Naive thymus-derived CD8-positive, alpha-beta T cell (primary cell): ENCODE measurements at places on chromosomes 7 and 10.

GRCh38 chr10:49351669-49352068, 44.2 kb downstream of the DRGX start:
- H3K4me3 ChIP-seq, result no peak overlapping the region
- H3K4me1 ChIP-seq, result no peaks in the 10 kb centered on the region
- DNase-seq, result no peak
- no peak overlapping the region for H3K27ac ChIP-seq
- H3K27me3 ChIP-seq, result peaks cover 19% of the 10 kb centered on the region

GRCh38 chr10:71210542-71210871, 1.9 kb upstream of the UNC5B start:
- no peak overlapping the region for H3K27ac ChIP-seq
- H3K27me3 ChIP-seq, result peaks cover 47% of the 10 kb centered on the region
- no peak for DNase-seq
- no peak overlapping the region for H3K4me3 ChIP-seq
- H3K4me1 ChIP-seq, result peaks cover 3% of the 10 kb centered on the region

DNA sequence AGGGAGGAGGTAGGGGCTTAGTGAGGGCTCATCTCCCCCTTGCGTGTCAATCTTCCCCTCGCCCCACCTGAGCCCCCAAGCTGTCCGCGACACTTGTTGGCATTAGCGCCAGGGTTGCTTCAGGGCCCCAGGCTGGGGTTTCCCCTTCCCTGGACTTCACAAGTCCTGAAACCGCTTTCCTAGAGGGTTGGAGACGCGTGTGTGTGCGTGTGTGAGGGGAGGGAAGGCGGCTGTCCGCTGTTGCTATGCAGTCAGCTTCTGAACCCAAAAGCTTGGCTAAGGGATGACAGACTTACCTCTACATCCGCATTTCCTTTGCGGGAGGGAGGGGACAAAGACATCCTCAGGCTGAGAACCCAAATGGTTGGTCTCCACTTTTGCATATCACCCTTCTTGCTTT, 803 bp downstream of the GOLGA7B start:
- DNase-seq, result peak; percentile 9
- peaks cover 38% of the 10 kb centered on the region for H3K4me1 ChIP-seq
- no peaks in the 10 kb centered on the region for H3K27me3 ChIP-seq
- H3K36me3 ChIP-seq, result peaks cover 3% of the 10 kb centered on the region
- H3K27ac ChIP-seq, result peak overlapping the region; percentile 71

- H3K4me1 ChIP-seq, result peaks cover 6% of the 10 kb centered on the region
- H3K36me3 ChIP-seq, result no peaks in the 10 kb centered on the region
- no peak overlapping the region for H3K27ac ChIP-seq
- H3K4me3 ChIP-seq, result no peak overlapping the region
- no peak for DNase-seq
These were observed 126.3 kb downstream of the WDR37 start for GRCh38 chr10:1182280-1183032.

GRCh38 chr7:93715234-93715633, 140.7 kb upstream of the CALCR start:
- H3K4me3 ChIP-seq, result no peak overlapping the region
- no peak overlapping the region for H3K27ac ChIP-seq
- peaks cover 7% of the 10 kb centered on the region for H3K27me3 ChIP-seq

- H3K27ac ChIP-seq, result peak overlapping the region; percentile 38
- H3K36me3 ChIP-seq, result no peaks in the 10 kb centered on the region
- no peak for DNase-seq
- H3K4me1 ChIP-seq, result peaks cover 24% of the 10 kb centered on the region
- H3K4me3 ChIP-seq, result peak overlapping the region; percentile 23
These were observed 34.1 kb downstream of the KCNMA1 start for GRCh38 chr10:77603534-77603927.

GRCh38 chr10:773562-774161, 84.2 kb upstream of the DIP2C start:
- DNase-seq, result no peak
- no peak overlapping the region for H3K4me3 ChIP-seq
- H3K4me1 ChIP-seq, result no peaks in the 10 kb centered on the region
- H3K27me3 ChIP-seq, result no peaks in the 10 kb centered on the region
- H3K27ac ChIP-seq, result no peak overlapping the region

GRCh38 chr7:81161451-81162075, 242.7 kb upstream of the SEMA3C start:
- H3K36me3 ChIP-seq, result no peaks in the 10 kb centered on the region
- DNase-seq, result no peak
- no peaks in the 10 kb centered on the region for H3K4me1 ChIP-seq
- H3K4me3 ChIP-seq, result no peak overlapping the region
- no peak overlapping the region for H3K27ac ChIP-seq
- H3K27me3 ChIP-seq, result no peaks in the 10 kb centered on the region

DNA sequence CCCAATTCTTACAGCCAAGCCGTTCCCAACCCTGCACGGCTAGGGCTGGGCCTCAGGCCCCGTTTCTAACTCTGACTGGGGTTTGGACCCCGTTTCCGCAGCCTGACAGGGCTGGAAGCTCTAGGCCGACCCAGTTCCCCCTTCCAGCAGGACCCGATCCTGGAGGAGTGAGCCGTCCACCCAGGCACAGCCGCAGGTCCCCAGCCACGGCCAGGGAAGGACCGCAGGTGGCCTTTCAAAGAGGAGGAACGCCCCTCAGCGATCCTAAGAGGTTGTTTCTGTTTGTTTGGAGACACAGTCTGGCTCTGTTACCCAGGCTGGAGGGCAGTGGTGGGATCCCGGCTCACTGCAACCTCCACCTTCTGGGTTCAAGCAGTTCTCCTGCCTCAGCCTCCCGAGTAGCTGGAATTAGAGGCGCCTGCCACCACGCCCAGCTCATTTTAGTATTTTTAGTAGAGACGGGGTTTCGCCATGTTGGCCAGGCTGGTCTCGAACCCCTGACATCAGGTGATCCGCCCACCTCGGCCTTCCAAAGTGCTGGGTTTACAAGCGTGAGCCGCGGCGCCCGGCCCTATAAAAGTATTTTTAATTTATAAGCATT, 778 bp upstream of the GET4 start:
- H3K4me1 ChIP-seq, result peaks cover 36% of the 10 kb centered on the region
- H3K27ac ChIP-seq, result peak overlapping the region; percentile 68
- no peak overlapping the region for H3K4me3 ChIP-seq

GRCh38 chr7:25093268-25093826, 31.7 kb downstream of the CYCS start:
- H3K27me3 ChIP-seq, result peaks cover 3% of the 10 kb centered on the region
- DNase-seq, result peak; percentile 65
- peaks cover 4% of the 10 kb centered on the region for H3K4me1 ChIP-seq
- H3K36me3 ChIP-seq, result no peaks in the 10 kb centered on the region
- no peak overlapping the region for H3K27ac ChIP-seq

DNA sequence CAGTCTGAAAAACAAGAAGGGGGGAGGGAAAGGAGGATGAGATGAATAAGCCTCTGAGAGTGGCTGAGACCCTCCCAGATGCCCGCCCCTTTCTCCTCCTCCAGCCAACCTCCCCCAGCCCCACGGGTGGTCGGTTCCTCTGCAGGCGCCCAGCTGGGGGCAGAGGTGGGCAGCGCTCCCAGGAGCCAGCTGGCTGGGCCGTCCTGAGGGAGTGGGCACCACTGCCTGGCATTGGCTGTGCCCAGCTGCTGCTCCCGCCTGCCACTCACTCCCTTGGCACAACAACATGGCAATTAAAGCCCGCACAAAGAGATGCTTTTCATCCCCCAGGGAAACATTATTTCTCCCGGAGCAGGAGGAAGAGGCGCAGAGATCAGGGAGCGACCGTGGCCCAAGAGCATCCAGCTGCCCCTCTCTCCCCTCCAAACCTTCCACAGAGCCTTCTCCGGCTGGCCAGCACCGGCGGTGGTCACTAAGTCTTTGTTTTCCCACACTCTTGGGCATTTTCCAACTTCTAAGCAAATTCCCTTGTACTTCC, 107.2 kb downstream of the SPDYE5 start:
- no peaks in the 10 kb centered on the region for H3K27me3 ChIP-seq
- peaks cover 2% of the 10 kb centered on the region for H3K4me1 ChIP-seq
- no peak overlapping the region for H3K4me3 ChIP-seq
- no peak for DNase-seq

- no peak for DNase-seq
- no peak overlapping the region for H3K4me3 ChIP-seq
- no peaks in the 10 kb centered on the region for H3K27me3 ChIP-seq
- H3K27ac ChIP-seq, result no peak overlapping the region
- no peaks in the 10 kb centered on the region for H3K36me3 ChIP-seq
These were observed 224.7 kb downstream of the VTI1A start for GRCh38 chr10:112671743-112672142.

GRCh38 chr7:140625908-140626868, 14.4 kb downstream of the DENND2A start:
- no peak for DNase-seq
- H3K27me3 ChIP-seq, result peaks cover 1% of the 10 kb centered on the region
- H3K4me1 ChIP-seq, result no peaks in the 10 kb centered on the region
- no peak overlapping the region for H3K4me3 ChIP-seq

GRCh38 chr7:54898659-54899340, 120.0 kb upstream of the EGFR start:
- H3K27ac ChIP-seq, result no peak overlapping the region
- no peaks in the 10 kb centered on the region for H3K36me3 ChIP-seq
- peaks cover 5% of the 10 kb centered on the region for H3K27me3 ChIP-seq
- no peaks in the 10 kb centered on the region for H3K4me1 ChIP-seq

DNA sequence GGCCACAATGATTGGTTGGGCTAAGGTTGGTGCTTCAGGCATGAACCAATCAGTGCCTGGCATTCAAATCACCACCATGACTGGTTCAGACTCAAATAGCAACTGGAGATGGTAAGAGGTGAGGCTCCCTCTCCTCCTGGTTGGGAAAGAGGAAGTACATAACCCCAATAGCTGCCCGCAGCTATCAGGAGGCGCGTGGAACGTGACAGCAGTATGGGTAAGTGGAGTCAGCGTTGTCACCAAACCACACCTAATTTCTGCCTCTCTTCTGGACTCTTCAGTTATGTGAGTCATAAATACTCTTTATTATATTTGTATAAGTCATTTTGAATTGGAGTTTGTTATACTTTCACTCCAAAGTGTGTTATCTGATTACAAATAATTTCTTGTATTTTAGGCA, 17.9 kb upstream of the ITGA8 start:
- H3K27me3 ChIP-seq, result peaks cover 7% of the 10 kb centered on the region
- H3K4me3 ChIP-seq, result no peak overlapping the region
- DNase-seq, result no peak
- H3K36me3 ChIP-seq, result no peaks in the 10 kb centered on the region
- H3K27ac ChIP-seq, result no peak overlapping the region

DNA sequence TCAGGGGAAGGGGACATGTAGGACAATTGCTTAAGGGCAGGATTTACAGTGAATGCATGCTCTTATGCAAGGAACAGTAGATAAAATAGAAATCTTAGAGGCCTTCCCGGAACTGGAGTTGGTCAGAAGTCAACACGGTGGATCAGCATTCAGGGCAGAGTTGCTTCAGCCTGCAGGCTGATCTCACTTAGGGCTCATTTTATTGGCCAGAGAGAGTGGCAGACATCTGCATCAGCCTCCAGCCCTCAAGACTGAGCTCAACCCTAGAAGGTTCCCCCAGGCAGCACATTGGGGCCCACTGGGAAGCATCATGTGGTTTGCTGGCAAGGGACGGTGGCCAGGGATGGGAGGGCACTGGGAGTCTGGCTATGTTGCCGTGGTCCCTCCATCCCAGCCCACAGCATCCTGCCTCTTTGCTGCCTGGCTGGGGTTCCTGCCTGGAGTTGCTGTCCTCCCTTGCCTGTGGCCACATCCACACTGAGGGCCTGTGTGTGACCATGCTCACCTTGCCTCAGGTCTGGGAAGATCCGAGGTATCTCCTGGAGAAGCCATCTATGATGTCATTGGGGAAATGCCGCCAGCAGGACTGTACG, 13.0 kb downstream of the SCART1 start:
- no peaks in the 10 kb centered on the region for H3K27me3 ChIP-seq
- no peak for DNase-seq
- peaks cover 18% of the 10 kb centered on the region for H3K36me3 ChIP-seq
- H3K27ac ChIP-seq, result no peak overlapping the region
- H3K4me3 ChIP-seq, result no peak overlapping the region

DNA sequence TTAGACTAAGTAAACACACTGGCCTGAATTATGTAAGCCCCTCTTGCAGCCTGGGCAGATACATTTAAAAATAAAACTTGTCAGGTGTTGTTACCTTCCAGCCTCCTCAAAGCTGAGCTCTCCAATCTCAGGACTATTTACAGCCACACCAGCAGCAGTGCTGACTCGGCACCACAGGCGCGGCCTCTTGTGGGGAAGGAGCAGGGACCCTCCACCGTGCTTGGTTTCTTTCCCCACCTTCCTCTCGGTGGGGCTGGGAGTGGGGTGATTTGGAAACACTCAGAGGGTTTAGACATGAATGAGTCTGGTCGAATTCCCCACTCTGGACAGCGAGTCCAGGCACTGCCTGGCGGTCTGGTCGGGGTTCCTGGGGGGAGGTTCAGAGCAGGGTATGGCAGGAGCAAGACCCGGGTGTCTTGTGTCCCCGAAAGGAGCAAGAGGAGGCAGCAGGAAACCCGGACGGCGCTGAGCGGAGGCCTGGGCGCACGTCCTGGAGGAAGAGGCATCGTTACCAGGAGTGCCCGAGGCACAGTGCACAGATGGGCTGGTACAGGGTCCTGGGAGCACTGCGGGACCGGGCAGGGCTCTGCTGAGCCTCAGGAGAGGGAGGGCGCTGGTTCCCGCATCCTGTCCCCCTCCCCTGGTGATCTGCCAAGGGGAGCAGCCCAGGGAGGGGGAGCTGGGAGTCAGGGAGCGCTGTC, 29.2 kb upstream of the CFAP46 start:
- H3K4me3 ChIP-seq, result no peak overlapping the region
- H3K27me3 ChIP-seq, result peaks cover 25% of the 10 kb centered on the region
- no peaks in the 10 kb centered on the region for H3K36me3 ChIP-seq
- H3K27ac ChIP-seq, result no peak overlapping the region
- H3K4me1 ChIP-seq, result no peaks in the 10 kb centered on the region
- DNase-seq, result no peak

- DNase-seq, result no peak
- no peak overlapping the region for H3K27ac ChIP-seq
- no peaks in the 10 kb centered on the region for H3K27me3 ChIP-seq
These were observed 99.8 kb upstream of the HGF start for GRCh38 chr7:81869670-81870069.

DNA sequence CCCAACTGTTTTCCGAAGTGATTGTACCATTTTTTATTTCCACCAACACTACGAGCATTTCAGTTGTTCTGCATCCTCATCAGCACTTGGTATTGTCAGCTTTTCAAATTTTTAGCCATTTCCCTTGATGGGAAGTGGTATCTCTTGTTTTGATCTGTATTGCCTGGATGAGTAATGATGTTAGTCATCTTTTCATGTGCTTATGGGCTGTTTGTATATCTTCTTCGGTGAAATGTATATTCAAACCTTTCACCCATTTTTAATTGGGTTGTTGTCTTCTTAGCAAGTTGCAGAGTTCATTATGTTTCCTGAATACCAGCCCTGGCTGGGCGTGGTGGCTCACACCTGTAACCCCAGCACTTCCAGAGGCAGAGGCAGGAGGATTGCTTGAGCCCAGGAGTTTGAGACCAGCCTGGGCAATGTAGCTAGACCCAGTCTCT, 22.1 kb downstream of the CLIP2 start:
- peaks cover 15% of the 10 kb centered on the region for H3K27me3 ChIP-seq
- peaks cover 10% of the 10 kb centered on the region for H3K4me1 ChIP-seq
- no peak for DNase-seq
- H3K4me3 ChIP-seq, result no peak overlapping the region

- H3K4me3 ChIP-seq, result no peak overlapping the region
- no peak overlapping the region for H3K27ac ChIP-seq
- no peak for DNase-seq
- no peaks in the 10 kb centered on the region for H3K4me1 ChIP-seq
These were observed 13.0 kb downstream of the RRP12 start for GRCh38 chr10:97388152-97388551.
